ENCODE measurements at places on chromosomes 3 and 15.

- DNase-seq: no peak
These were observed 459.3 kb upstream of the AGTR1 start for GRCh38 chr3:148238421-148238821.

DNA sequence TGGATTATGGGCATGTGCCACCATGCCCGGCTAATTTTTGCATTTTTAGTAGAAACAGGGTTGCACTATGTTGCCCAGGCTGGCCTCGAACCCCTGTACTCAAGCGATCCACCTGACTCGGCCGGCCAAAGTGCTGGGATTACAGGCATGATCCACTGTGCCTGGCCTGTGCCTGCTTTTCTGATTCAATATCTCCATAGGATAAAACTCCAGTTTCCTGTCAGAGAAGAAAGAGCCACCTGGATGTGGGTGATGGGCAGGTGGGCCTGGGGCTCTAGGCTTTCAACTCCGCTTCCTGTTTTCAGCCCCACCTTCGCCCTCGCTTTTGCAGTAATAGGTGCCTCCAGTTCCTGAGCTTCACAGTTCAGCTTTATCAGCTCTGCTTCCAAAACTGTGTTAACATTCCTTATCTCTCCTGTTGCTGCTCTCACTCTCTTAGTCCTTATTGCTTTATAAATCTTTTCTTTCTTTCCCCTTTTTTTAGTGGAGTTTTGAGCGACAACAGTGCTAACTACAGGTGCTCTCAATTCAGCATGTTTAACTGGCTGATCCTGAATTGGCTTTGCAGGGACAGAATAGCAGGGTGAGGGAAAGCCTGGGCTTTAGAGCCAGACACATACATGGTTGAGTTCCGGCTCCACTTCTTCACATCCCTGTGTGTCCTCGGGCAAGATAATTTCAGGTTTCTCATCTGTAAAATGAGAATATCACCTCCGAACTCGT is 21.1 kb upstream of the PDE8A start:
- no peak for DNase-seq

GRCh38 chr3:177201700-177202397 is 4.6 kb upstream of the TBL1XR1 start:
- DNase-seq: no peak

DNA sequence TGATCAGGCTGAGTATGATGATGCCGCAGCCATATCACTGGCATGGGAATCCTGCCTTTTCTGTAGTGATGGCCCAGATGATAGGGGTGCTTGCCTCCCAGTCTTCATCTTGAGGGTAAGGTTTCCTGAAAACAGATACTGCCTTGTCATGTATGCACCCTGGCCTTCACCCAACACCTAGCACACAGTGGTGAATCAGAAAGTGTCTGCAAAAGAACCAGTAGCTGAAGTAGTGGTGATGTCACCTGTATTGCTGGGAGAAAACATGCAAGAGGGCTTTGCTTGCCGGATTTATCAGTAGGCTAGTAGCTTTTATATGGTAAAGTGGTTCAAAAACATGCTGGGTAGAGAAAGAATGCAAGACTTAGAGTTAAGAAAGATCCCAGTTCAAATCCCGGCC is 419.8 kb upstream of the WNT5A start:
- DNase-seq: no peak

DNA sequence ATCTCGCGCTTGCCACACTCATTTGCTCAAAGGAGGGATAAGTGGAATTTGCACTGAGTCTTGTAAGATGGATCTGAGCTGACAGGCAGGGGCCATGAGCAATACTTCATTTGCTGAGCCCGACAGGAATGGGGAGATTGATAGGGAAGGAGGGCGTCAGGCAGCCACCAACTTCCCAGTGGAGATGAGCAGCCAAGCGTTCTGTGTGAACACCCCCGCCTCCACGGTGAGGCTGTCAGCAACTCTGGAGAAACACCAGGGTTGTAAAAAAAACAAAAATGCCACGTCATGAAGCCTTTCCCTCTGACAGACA is 36.8 kb downstream of the TLE3 start:
- no peak for DNase-seq

DNA sequence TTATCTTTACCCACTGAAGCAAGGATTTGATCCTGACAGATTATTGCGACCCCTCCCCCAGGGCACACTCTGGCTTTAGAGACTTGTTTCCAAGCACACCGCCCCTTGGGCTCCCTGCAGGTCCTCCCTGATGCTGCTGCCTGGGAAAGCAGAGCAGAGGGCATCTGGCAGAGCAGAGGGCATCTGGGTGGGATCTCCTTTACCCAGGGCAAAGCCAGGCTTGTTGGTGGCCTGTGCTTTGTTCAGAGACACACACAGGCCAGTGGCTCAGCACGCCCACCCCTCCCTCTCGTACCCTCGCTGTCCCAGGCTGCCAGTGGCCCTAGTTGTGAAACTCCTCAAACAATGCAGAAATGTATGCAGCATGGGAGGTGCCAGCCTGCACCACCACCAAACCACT is 4.8 kb downstream of the KLF13 start:
- no peak for DNase-seq

- no peak for DNase-seq
These were observed 40.7 kb downstream of the ANAPC13 start for GRCh38 chr3:134445095-134445494.

DNA sequence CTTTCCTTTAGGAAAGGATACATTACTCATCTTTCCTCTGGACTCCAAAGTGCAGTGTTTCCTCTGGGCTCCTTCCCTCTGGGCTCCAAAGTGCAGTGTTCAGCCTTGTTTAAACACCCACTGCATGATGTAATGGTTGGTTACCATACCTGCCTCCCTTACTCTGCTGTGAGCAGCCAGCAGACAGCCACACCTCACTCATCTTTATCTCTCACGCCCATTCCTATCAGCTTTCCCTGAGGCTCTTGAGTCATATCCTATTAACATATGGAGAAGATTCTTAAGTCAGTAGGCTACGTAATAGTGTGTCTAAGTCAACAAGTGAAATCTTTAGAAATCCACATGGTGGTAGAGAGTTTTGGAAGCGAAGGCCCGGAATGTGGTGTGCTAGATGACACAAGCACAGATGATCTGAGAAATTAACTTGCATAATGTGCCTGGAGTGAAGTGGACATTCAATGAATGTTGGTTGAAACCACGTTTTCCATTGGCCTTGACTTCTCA is 97.2 kb upstream of the CTNNB1 start:
- no peak for DNase-seq

- no peak for DNase-seq
These were observed 14.9 kb downstream of the SATB1 start for GRCh38 chr3:18410205-18410604.

DNA sequence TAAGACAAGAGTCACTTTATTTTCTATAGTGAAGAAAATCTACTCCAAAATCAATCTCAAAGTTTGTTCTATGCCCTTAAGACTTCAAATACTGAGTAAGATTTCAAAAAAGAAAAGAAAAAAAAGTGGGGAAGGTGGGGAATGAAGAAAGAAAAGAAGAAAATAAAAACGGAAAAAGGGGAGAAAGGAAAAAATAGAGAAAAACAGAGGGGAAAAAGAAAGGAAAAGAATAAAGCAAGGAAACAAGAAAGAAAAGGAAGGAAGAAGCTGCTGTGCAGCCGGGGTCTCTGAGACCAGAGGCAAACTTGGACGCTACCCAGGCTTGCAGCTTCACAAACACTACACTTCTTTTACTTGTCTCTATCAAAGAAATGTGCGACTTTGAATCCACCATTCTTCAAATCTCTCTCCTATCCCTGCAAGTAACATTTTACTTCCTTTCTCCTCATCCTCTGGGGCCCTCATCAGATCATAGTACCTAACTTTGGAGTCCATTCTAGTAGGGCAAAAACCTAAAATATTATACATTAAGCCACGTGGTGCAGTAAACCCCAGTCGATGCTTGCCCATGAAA is 279.8 kb downstream of the FOXP1 start:
- DNase-seq: no peak

- no peak for DNase-seq
These were observed 6.1 kb upstream of the HOMER2 start for GRCh38 chr15:82958638-82959037.

GRCh38 chr15:60006203-60006862 is 2.2 kb downstream of the FOXB1 start:
- no peak for DNase-seq

DNA sequence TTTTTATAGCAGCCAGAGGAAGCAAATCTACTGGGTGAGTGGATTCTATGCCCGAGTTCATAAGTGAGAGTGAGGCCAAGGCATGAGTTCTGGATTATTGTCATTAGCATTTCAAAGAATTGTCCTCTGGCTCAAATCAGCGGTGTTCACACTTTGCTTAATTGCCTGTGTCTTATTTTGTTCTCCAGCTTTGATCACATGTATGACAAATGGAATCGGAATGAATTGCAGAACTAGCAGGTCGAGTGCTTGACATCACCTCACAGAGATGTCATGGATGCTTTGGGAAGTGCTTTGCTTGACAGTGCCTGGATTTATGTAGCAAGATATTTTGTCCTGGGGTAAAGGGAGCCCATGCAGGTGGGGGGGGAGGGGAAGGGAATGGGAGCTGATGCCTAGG is 68.0 kb downstream of the SH3GL3 start:
- no peak for DNase-seq

GRCh38 chr3:120440762-120441161 is 10.0 kb downstream of the FSTL1 start:
- DNase-seq: no peak

DNA sequence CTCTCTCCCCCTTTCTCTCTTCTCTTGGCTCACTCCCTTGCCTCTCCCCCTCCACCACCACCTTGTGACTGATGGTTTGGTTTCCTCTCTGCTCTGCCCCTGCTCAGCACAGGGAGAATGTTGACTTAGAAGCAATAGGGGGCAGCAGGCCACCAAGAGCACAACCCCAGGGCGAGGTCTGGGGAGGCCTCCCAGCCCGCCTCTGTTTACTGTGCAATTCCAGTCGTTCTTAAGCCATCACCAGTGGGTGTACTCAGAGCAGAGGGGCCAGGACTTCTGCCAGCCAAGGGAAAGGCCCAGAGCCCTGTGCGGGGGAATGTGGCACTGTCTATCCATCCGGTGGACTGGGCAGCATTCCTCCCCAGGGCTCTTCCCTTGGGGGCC is 5.7 kb upstream of the APEH start:
- DNase-seq: no peak

DNA sequence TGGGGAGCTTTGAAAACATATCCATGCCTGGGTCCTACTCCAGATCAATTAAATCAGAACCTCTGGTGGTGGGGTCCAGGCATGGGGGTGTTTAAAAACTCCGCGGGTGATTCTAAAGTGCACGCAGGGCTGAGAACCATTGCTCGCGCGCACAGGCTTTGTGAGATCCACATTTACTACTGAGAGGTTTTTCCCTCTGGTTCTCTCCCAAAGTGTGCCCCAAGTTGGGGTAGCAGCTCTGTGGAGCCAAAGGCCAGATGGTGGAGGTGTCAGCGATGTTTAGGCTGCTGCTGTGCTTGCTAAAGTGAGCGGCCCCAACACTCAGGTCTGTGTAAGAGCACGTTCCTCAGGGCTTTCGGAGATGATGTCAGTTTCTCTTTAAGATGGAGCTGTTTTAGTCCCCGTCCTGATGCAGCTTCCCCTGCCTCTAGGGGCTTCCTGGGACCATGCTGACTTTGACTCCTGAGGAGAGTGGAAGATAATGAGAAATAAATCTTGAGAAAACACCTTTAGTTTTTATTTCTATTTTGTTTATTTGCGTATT is 13.4 kb upstream of the MAGEF1 start:
- no peak for DNase-seq
